ENCODE measurements at places on chromosomes 7 and 10.

GRCh38 chr10:16847644-16848043, 30.4 kb upstream of the RSU1 start:
- no peak for DNase-seq

DNA sequence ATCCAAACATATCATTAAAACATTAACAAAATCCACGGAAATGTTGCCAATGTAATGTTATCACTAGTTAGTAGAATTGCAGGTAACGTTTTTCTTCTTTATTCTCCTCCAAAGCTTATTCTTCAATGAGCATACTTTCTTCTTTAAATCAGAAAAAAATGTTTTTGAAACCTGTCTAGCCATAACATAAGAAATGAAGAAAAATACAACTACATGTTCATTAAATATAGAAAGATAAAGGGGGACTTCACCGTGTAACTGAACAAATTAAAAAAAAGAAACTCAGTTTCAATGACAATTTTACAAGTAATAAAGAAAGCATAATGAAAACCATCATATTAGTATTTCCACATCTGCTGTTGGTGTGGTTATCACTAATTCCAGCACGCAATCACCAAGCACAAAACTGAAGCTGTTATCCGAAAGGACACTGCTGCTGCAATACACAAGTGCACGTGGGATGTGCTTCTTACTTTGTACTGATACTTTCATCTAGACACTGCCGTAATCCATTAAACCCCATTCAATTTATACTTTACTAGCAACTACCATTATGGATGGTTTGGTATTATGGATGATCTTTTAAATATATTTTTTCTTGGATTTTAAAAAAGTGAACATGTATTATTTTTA, 9.6 kb downstream of the ESYT2 start:
- no peak for DNase-seq

DNA sequence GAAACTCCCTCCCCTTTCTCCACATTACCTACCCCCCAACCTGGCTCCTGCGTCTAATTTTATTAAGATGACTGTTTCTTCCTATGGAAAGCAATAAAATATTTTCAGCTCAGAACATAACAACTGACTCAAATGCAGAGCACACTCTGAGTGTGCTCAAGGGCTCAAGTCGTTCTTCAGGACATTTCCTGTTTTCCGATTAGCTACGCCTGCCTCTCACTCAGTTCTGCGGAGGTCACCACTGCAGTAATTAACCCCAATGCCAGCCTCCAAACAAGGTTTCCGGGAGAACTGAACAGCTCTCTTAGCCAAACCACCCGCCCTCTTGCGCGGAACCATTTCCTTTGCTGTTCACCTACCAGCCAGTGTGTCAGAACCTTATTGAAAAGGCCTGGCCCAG, 19.3 kb downstream of the MYOF start:
- DNase-seq = no peak

GRCh38 chr10:110813743-110814472, 57.8 kb upstream of the PDCD4 start:
- no peak for DNase-seq

- no peak for DNase-seq
These were observed 17.8 kb upstream of the GPAM start for GRCh38 chr10:112201334-112201733.

DNA sequence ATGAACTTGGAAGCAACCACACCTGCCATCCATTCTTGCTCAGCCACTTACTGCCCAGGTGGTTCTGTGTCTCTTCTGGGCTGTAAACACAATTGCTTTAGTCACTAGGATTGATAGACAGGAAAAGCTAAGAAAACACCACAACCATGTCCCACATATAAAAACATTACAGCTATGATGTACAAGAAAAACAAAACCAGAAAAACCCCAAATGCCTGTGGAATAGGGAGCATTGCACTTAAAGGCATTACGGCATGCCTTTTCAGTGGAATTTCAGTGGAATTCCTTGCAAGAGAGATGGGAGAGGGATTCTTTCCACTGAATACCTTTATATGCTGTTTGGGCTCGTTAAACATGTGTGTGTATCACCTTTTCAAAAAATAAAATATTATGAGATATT, 44.2 kb upstream of the GPR26 start:
- DNase-seq = no peak

- no peak for DNase-seq
These were observed 17.2 kb upstream of the AGR2 start for GRCh38 chr7:16822029-16822428.

DNA sequence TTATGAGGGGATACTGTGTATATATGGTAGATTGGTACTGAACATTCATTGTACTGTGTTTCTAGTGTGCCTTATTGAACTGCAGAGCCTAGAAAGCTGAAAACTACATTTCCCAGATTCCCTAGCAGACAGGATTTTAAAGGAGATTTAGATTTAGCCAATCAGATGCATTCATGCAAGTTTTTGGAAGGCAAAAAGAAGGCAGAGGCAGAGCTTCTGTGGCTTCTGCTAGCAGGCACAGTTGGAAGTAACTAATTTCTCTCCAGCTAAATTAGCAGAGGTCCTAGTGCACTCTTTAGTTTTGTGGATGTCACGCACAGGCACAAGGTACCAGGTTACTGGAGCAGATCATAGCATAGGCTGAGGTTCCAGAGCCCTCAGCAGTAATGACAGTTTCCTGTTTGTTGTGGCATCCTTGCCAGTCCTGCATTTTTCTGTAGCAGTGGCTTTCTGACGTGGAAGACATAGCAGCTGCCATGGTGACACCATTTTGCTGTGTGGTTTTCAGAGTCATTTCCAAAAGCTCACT, 83.7 kb upstream of the CCDC71L start:
- no peak for DNase-seq

DNA sequence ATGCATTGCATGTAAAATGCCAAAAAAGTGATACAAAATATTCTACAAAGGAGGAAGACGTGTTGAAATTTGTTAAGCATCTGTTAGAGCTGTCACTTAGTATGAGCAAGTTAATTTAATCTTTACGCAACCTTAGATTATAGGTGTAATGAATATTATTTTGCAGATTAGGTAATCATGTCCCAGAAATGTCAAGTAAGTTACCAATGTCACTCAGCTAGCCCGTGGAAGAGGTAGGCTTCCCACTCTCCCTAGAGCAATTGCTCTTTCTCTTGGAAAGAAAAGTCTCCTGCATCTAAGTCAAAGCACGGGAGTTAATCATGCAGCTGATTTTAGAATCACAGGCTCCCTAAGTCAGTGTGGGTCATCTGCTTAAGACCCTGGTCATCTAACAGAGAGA, 830.4 kb upstream of the IGFBP3 start:
- DNase-seq = no peak

DNA sequence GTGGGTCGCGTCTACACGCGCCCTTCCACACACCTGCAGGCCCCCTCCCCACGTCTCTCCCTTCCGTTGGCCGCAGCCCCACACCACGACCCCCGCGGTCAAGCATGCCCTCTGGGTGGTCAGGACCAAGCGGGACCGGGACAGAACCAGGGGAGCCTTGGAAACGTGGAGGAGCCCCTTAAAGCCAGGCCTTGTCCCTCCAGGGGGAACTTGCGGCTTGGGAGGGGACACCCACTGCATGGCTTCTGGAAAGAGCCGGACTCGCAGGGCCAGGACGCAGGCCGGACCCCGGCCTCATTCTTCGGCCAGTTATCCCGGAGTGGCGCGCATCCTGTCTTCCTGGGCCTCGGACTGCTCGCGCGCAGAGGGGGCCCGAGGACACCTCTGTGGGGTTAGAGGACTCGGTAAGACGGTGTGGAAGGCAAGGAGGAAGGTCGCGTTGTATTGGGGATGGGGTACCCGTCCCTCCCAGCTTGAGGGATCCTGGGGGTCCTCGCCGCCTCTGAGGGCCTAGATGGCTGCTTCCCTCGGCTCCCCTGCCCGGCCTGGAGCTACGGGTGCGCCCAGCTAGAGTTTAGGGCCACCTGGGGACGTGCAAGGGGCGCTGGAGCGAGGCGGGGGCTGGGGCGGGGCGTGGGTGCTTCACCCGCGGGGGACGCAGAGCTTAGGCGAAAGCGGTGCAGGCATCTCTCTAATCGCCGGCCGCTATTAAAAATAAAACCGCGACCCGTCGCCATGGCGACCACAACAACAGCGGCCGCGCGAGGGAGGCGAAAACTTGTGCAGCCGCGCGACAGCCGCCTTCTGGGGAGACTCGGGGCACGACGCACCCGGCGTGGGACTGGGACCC, 1.8 kb upstream of the PDGFA start:
- peak; percentile 41 for DNase-seq

DNA sequence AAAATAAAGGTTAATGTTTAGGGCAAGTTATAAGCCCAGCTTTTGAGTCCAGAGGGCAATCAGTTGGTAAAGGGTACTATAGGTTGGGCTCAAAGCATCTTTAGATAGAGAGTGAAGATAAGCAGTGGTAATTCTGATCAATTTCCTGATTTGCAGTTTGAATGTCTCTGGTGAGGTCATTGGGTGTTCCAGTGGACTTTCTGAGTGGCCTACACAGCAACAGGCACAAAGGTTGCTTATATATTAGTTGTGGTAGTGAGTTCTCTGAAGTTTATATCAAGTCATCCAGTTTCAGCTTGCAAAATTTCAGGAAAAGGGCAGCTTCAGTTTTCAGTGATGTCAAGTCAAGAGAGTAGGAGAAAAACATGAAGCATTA, 29.1 kb downstream of the GIMAP5 start:
- no peak for DNase-seq

GRCh38 chr10:122391875-122392274, 17.4 kb downstream of the PLEKHA1 start:
- DNase-seq = no peak

- no peak for DNase-seq
These were observed 131.0 kb downstream of the SEM1 start for GRCh38 chr7:96578606-96579005.

- no peak for DNase-seq
These were observed 61.5 kb downstream of the FZD1 start for GRCh38 chr7:91325726-91326125.

DNA sequence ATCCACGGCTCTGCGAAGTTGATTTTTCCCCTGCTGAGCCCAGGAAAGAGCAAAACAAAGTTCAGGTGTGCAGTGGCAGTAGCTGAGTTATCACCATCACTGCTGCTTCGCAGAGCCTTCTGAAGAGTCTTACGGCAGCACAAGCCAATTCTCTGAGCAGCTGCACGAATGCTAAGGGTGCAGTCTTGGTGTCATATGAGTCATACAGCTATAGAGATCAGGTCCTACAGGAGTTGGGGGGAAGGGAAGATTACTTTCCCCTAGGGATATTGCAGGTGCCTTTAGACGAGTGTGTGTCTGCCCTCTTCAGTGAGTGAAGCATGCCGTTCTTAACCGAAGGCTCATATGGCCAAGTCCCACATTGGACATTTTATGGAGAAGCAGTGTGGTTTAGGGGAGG, 227.8 kb downstream of the CELF2 start:
- no peak for DNase-seq

DNA sequence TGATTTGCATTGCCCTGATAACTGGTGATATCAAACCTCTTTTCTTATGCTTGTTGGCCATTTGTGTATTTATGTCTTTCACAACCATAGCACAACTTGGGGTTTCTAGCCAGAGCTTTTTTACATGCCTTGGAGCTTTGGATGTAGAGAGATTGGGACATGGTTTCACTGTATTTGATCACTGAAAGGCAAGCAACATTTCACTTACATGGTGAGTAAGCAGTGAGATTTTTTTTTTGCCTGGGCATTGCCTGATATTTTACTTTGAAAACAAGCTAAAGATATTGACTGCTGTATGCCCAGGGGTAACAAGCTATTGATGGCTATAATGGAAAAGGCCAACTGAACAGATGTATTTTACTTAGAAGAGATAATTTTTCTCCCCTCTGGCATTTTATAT, 259.0 kb downstream of the PHTF2 start:
- DNase-seq = no peak

DNA sequence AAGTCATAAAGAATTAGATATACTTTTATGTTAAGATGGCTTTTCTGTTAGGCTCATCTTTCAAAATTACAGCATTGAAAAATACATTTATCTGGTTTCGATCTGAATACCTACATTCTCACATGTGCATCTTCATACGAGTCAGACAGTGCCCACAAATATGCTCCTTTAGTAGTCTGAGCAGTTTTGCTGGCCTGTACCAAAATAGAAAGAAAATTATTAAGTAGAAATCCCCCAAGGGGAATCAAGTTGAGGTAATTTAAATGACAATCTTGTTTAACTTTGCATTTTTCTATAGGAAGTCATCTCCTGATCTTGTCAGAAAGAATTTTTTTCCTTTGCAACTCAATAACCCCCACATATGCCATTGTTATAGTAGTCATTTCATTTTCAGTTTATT, 287.4 kb upstream of the SEMA3D start:
- DNase-seq = no peak

- DNase-seq = no peak
These were observed 239.2 kb downstream of the PARD3 start for GRCh38 chr10:34575882-34576281.

DNA sequence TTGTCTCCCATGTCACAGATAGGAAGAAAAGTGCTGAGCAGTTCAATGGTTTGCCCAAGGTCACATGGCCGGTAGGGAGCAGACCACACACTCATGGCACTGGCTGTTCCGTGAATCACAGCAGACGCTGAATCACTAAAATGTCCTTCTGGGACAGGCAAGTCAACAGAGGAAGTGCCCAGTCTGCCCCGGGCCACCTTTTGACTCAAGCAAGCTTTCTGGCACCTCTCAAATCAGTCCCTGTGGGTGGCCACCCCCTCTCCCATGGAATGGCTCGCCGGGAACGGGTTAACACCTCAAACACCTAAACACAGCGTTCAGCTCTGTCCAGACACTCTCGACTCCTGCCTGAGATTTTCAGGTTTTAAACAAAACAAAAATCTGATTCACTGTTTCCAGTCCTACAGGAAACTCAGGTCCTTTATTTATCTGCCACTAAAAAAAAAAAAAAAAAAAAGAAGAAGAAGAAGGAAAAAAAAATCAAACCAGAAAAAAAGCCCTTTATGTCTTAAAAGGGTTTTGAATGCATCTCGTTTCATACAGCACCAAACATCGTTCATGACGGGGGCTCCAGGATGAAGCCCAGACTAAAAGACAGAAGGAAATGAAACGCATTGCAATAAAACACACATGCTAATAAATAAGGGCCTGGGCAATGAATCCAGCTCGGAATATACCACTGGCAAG, 15.5 kb downstream of the CARD11 start:
- DNase-seq = peak; percentile 35

- DNase-seq = no peak
These were observed 25.2 kb downstream of the YWHAG start for GRCh38 chr7:76333511-76334101.

- DNase-seq = peak; percentile 39
These were observed 87.0 kb downstream of the TBXAS1 start for GRCh38 chr7:139915864-139916716.

Measured in activated naive CD8-positive, alpha-beta T cell treated with anti-CD3 and anti-CD28 coated beads, Interleukin-2, amount 10 ng/mL, durations not matched to agents 7 days and 5 days (primary cell).